ENCODE measurements at places on chromosomes 16 and 17. TPM values are rescaled to one million over a fixed set of nuclear protein-coding genes. Genes with fewer than 3 reads are reported as not detected.

RHOT1 gene
- 65.6 TPM for polyA plus RNA-seq

DPH1 gene
- 51.8 TPM for polyA plus RNA-seq

OTOP3 gene
- not detected for polyA plus RNA-seq

OR1A1 gene
- 0.18 TPM for polyA plus RNA-seq

SEC14L5 gene
- polyA plus RNA-seq: 0.22 TPM

DNA sequence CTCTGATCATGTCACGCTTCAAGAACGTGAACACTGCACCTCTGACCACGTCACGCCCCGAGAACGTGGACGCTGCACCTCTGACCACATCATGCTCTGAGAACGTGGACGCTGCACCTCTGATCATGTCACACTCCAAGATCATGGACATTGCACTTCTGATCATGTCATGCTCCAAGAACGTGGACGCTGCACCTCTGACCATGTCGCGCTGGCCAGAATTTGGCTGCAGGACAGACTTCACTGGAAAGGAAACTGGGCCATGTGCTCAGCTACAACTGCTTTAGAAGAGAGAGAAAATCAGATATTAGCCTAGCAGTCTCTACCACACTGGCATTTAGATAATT, 182.7 kb downstream of the RPTOR start:
- no peak for DNase-seq

DNA sequence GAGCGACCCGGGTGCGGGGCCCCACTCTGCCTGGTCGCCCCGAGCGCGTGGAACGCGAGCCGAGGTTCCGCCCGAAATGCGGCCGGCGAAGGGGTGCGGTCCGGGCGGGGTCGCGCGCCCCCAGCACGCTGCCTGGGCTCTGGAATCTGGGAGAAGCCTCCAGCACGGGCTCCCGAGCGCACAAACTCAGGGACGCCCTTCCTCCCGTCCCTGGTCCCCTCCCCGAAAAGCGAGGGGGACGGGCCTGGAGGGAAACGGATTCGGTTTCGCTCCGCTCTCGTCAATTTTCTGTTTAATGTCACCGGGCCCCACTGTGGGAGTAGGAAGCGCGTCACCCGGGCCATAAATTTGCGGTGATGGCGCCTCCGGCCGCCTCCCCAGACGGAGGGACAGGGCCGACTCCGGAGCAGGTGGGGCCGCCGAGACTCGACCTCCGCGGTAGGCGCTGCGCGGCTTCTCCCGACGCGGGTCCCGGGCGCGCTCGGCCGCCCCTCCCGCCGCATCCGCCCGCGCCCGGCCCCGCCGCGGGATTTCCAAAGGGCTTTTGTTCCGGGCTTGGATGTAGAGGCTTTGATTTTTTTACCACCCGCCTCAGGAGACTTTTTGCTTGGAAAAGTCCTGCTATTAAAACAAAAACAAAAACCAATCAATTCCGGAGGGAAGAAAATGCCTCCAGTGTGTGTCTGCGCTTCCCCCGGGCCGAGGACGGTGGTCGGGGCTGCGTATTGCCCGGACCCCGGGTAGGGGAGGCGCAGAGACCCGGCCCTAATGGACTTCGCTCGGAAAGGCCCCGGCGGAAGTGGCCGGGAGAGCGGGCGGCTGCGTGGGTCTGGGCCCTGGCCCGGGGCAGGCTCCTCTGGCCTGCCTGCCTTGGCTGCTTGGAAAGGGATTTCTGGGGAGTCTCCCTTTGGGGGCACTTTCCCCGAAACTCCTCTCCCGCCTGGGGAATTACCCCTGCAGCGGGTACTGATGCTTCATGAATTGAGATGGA, 7.9 kb upstream of the BAHCC1 start:
- no peak for DNase-seq

DNA sequence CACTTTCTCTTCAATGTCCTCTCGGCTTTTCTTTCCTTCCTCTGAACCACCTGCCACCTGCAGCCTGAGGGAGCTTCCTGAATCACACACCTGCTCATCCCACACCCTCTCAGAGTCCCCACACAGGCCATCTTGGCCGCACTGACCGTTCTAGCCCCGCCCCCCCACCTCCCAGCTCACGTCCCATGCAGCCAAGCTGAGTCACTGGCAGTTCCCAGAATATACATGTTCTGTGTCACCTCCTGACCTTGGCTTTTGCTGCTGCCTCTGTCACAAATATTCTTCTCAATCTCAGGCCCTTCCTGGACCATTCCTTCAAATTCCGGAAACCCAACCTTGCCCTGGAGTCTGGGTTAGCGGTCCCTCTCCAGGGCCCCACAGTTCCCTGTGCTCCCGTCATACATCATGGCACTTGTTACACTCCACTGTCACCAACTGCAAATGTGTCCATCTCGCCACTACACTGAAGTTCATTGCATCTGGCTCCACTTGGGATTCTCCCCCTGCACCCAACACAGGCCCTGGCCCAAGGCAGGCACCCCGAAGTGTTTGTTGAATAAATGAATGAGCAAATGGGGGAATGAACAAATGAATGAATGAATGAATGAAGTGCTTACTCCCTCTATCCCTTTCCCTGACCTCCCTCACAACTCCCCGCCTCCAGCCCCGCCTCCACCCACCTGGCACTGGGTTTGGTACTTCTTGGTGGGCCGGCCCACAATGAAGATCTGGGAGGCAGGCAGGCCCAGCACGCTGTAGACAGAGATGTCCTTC, 12.8 kb downstream of the PIMREG start:
- DNase-seq: no peak

- DNase-seq: no peak
These were observed 68.8 kb downstream of the ITFG1 start for GRCh38 chr16:47392081-47392480.

DNA sequence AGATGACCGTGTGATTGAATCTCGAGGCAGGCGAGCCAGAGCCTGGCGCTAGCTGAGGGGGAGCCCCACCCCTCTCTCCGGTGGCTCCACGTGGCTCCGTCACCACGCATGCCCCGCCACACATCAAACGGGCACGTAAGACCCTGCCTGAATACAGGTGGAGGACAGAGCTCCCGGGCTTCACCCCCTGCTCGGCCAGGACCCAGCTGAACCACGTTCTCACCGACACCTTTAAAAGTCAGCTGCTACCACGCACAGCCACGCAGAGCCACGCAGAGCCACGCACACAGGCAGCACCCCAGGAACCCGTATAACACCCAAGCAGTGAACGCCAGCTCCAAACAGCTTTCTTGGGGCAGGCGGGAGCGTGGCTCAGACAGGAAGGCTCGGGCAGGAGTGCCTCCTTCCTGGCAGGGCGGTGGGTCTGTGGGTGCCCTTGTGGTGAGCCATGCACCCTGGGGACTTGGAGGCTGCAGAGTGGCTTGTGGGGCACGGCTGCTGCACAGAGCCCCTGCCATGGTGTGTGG, 4.4 kb downstream of the TMEM204 start:
- DNase-seq: no peak

GRCh38 chr17:82881900-82882714, 42.3 kb upstream of the ZNF750 start:
- DNase-seq: no peak

DNA sequence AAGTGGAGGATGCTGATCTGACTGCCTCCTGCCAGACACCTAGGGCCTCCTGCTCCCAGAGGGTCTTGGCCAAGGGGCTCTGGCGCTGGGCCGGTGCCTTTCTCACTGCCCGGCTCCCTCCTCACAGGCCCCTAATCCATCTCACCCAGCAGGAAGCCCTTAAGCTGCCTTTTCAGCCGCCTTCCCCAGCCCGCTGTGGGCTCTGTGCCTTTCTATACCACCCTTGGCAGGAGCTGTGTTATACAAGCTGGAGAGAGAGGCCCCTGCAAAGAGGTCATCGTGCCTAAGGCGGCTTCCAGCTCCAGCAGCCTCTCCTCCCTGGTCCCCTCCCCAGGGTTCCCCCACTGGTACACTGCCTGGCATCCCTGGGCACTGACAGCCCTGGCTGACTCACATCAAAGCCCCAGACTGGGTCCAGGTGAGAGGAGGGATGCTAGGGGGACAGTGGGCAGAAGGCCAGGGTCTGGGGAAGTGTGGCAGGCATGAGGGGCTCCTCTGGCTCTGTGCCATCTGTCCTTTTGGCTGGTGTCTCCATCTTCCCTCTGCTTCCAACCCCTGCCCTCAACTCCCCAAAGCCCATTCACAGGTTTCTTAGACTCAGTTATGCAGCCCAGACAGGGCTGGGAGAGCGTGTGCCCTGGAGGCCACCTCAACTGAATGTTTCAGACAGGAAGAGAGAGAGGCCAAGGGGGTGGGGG, 15.3 kb upstream of the FZD2 start:
- DNase-seq: no peak

DNA sequence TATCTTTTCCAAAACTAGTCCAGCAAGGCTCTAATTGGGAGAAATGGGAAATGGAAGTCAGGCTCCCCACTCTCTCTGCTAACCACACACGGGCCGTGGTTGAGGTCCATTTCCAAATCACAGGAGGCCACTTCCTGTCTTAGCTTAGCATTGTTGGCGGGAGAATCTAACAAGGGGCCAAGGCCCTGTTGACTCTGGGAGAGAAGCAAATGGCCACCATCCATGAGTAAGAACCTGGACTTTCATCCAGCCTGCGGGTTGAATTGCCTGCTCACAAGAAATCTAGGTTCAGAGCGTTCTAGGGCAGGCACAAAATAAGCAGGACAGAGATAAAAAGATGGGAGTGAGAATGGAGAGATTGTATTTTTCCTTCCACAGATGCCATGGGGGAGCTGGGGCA, 5.7 kb downstream of the FAM20A start:
- no peak for DNase-seq

Data from left lung (tissue), 14 donors.